ENCODE measurements at places on chromosomes 7 and 10.

GRCh38 chr7:80630608-80631405 is 7.6 kb upstream of the CD36 start:
- DNase-seq = no peak

DNA sequence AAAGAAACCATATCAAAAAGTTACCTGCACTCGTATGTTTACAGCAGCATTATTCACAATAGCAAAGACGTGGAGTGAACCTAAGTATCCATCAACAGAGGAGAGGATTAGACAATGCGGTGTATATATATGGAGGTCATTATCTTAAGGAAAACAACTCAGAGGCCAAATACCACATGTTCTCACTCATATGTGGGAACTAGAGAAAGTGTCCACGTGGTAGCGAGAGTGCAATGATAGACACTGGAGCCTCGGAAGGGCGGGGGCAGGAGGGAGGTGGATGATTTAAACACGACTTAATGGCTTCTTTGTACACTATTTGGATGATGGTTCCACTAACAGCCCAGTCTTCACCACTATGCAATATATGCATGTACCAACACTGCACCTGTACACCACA is 40.1 kb upstream of the RNF32 start:
- no peak for DNase-seq

DNA sequence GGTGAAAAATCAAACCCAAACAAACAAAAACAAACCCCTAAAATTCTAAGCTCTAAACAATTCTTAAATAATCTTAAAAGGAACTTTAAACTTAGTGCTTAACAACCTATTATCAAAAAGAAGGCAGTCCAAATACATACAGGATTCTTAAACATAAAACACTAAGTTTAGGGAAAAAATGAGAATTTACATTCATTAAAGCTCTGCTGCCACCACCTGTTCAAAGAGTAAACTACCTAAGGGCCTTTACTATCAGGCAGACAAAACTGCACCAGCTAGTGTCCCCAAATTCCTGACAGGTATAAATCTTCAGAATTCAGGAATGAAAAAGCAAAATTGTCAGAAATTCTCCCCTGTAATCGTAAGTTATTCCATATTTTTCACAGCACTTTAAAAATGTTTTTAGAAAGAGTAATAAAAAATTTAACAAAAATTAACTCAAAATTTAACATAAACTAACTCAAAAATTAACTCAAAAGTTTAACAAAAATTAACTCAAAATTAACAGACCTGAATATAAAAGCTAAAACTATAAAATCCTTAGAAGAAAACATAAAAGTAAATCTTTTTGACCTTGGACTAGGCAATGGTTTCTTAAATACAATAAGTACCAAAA is 55.1 kb downstream of the PDZD8 start:
- no peak for DNase-seq

GRCh38 chr10:11114269-11114668 is 96.6 kb downstream of the CELF2 start:
- DNase-seq = no peak

DNA sequence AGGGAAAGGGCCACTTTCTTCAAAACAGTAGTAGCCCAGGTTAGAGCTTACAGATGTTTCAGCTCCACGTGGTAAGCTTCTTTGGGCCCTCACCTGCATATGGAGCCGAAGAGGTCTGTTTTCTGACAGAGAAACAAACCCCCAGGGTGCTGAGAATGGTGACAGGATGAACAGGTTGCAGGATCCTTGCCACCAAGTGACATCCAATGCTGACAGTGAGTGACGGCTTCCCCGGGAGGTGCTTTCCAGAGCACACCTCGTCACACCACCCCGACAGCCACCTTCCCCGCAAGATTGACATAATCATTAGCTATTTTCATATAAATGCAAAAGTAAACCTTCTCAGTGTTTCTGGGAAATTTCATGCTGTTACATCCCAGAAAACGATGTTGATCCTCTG is 109.3 kb upstream of the BTBD16 start:
- DNase-seq = no peak

- no peak for DNase-seq
Measured at GRCh38 chr7:27586825-27587224, 75.9 kb downstream of the HIBADH start.

GRCh38 chr10:57621466-57621865 is 646.2 kb downstream of the IPMK start:
- no peak for DNase-seq

DNA sequence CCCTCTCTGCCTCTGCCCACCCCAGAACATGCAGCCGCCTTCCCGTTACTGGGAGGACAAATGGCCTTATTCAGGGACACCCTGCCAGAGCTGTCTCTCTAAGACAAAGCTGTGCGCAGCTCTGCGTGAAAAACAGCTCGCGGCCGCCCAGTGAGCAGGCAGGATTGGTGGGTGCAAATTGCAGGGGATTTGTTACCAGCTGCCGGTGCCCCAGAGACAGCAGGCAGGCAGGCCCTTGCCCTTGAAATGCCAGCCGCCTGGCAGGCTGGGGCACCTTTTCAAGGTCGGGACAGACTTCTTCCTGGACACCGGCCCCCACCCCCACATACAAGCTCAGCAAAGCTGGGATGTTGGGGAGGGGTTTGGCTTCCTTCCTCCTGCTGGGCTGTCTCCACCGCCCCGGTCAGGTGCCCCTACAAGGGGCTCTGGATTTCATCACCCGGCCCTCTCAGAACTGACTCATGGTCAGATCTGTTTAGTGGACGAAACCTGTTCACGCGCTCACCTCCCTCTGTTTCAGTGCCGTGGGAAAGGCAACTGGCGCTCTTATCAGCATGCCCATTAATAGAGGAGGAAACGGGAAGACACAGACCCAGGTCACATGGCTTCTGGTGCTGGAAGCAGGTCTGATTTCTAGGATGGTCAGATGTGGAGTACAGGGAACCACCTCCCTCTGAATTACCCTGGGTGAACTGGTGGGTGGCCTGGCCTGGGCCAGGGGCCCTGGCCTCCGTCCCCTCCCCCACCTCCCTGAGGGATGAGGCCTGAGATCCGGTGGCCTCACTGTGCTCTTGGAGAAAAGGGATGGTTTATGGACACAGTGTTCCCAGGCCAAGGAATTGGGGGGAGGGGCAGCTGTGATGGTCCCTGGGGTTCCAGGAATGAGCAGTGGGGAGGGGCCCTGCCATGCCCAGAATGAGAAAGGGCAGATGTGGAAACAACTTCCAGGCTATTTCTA is 123.9 kb upstream of the PPIF start:
- DNase-seq = no peak

DNA sequence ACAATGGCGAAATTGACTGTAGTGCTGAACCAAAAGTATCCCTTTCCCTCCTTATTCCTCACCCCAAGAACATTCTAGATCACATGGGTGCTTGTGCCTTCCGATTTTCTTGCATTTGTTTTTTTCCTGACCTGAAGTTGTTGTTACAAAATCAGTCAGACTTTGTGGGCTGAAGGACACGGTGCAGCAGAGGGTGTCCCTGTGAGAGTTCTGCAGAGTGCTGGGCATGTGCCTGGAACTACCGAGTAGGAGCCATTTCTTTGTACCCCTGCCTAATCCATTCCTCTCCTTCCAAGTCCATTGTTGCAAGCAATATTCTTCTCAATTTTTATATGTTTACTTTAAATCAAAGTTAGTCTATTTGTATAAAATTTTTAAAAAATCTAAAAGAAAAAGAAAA is 35.3 kb upstream of the GJD4 start:
- DNase-seq = no peak

- DNase-seq = no peak
Measured at GRCh38 chr7:3884543-3884942, 583.5 kb downstream of the SDK1 start.

DNA sequence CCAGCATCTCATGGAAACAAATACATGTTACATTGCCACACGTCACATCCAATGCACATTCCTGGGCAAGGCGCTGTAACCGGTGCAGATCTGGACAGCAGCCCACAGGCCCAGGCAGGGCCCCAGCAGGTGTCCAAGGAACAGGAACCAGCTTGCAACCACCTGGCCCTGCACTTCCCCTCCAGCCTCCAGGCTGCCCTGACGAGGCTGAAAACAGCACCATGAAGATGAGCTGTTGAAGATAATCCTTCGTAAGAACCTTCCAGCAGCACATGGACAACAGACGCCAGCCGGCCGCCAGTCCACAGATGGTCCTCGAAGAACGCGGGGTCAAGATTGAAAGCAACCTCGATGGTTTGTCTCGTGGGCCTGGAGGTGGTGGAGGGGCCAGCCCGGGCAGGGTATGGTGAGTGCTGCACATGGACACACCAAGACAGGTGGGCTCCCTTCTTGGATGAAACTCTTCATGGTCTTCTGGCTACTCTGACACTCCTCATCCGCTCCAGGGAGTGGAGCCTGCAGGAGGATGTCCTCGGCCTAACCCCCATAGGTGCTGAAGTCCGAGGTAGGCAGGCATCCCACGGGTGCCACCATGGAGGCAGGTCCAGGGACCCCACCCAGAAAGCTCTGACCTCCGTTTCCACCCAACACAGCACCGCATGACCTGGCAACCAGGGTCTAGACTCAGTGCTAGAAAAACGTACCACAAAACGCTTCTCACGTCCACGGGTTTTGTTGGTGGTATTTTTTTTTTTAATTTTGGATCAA is 22.9 kb downstream of the PDGFA start:
- no peak for DNase-seq

- DNase-seq = no peak
Measured at GRCh38 chr7:156220078-156220605, 407.9 kb upstream of the SHH start.

DNA sequence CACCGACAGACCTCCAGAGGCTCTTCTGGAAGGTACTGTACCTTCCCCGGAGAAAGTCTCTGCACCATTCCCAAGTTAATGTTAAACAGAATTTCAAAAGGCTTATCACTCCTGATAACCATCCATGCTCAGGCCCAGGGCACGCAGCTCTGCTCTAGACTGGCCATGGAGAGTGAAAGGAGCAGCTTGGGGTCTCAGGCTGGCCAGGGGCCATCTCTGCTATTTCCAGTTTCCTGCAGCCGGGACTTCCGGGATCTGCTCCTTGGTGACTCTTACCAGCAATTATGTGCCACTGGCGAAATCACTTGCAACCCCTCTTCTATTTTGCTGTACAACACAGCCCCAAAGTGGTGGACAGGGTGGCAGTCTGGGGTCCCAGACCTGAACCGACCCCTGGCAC is 6.0 kb downstream of the CLDN15 start:
- DNase-seq = no peak

DNA sequence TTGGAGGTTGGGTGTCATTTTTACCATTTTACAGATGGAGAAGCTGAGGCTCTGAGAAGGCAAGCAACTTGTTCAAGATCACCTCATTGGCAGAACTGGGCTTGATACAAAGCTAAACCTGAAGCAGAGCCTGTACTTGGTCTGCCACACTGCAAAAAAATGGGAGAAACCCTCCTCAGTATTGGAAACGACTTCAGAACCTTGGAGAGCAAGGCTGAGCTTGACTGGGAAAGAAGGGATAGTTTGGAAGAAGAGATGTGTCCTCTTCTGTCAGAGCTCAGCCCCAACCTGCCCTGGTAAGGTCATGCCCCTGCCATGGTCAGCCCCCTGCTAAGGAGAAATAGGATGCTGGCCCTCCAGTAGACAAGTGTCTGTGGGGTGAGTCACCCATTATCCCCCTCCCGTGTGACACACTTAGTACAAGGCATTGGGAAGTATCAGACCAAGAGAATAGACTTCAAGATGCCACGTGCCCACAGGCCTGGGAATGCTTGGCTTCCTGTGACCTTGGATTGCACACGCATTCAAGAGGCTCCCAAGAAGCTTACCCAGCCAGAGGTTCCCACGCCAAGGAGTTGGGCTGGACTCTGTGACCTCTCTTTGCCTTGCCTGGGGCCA is 56.2 kb upstream of the SMNDC1 start:
- no peak for DNase-seq

DNA sequence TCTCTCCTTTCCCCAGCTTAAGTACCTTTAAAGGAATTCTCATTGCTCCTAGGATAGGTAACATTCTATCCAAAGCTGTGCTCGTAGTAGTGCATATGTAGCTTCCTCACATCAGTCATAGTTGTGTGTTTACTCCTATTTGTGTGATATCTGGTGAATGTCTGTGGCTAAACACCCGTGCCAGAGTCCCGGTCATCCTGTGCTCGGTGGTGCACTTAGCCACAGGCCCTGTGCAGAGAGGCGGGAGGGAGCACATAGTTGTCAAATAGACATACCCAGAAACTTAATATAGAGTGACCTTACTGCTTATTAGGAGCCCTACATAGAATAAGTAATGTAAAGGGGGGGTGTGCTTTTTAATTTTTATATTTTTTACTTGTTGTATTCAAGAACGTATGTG is 76.6 kb downstream of the RBM33 start:
- DNase-seq = no peak

DNA sequence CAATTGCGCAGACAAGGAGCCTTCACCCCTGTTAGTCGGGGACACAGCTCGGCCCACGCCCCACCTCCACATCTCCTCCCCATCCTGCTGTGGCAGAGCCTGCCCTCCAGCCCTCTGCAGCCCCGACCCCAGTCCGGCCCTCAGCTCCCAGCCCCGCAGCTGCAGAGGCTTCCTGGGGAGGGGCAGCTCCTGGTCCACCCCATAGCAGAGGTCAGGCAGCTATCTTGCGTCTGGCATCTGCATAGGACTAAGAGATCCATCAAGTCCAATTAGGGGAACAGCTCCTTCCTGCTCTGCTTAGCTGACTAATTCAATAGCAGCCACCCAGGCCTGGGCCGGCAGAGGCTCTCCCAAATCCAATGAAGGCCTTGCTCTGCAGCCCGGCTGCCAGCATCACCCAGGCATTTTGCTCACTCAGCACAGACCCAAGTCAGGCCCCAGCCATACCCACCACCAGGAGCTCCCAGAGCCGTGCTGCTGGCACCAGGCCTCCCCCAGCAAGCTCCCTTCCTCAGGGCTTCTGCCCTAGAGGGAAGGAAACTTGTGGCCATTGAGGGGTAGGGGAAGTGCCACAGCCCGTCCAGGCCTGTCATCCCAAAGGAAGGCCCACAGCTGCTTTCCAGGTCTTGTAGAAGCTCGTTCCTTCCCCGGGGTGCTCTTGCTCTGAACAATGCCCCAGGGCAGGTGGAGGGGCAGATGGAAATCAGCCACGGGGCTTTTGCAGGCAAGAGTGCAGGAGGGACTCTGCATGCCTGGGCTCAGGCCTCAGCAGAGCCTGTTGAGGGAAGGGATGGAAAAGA is 106.2 kb upstream of the RET start:
- DNase-seq = no peak

DNA sequence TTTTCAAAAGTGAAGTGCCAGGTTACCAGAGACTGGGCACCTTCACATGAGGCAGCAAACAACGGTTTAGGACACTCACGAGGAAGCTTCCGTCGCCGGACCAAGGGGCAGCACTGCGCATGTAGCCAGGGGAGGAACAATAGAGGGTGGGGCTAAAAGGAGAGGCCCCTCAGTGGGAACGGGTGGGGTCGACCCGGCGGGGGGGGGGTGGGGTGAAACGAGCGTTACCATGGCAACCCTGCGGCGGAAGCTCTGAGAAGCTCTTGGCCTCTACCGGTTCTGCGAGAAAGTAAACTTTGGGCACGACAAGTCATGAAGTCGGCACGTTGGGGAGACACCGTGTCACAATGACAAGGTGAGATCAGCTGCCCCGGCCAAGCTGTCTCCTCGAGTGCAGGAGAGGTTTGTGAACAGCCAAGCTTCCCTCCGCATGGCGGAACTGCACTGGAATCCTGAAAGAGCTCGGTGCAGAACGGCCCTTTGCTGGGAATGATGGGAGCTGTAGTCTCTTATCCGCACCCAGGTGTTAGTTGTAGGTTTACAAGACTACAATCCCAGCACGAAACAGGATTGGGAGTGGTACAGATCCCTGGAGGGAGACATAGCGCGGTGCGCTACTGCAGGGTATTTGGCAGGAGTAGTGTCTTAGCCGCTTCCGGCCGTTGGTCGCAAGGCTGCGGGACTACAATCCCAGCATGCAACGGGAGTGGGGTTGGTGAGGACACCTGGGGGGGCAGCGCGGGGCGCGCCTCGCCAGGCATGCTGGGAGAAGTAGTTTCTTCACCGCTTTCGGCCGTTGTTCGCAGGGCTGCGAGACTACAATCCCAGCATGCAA is 72.8 kb upstream of the ZNF722 start:
- DNase-seq = peak; percentile 46
